ENCODE measurements at places on chromosomes 5 and 9.

GRCh38 chr9:136201609-136202453 is 3.1 kb downstream of the LHX3 start:
- no peak for DNase-seq

DNA sequence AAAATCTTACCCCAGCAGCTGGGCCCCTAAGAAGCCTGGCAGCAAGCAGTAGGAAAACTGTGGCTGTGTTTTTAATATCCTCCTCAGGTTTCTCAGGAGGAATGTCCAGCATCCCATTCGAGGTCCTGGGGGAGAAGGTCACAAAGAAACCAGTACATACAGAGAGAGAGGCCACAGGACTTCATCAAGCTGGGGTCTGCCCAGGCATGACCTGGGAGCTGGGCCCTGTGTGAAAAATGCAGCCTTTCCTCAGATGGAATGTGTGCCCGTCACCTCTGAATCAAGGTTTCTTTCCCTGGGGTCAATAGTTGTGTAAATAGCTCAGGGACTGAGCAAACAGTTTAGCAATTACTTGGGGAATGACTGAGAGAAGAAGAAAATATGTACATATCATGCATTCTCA is 33.9 kb upstream of the RAD23B start:
- no peak for DNase-seq

DNA sequence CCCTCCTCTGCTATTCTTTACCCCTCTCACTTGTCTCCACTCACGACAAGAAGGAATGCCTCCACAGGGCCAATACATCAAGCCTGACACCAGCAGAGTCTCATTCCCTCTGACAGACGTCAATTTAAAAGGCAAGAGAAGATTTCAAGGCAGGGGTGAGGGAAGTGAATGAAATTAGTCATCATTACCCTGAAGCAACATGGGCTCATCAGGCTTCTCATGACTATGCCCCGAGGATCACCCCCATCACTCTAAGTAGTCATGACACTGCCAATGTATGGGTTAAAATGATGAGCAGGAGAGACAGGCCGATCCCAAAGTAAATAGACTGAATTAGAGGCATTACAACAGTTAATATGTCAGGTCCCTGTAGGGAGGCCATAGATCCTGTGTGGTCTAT is 504.4 kb downstream of the TLE4 start:
- DNase-seq = no peak

- no peak for DNase-seq
Measured at GRCh38 chr5:107926121-107926520, 255.4 kb upstream of the EFNA5 start.

DNA sequence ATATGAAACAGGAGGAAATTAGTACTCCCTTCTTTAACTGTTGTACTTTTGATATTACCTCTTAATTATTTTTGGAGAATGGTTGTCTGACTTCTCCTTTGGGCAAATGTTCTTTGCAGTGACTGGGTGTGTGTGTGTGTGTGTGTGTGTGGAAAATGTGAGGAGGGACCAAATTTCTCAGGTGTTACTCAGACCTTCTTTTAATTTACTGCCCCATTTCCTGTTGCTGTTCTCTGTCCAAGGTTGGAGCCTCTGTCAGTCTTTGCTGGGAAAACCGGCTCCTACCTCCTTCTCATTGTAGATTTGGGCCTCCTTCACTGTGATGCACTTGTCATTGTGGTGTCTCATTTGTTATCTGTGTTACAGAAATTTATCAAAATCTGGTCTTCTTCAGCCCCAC is 68.4 kb downstream of the PBX3 start:
- peak; percentile 48 for DNase-seq

DNA sequence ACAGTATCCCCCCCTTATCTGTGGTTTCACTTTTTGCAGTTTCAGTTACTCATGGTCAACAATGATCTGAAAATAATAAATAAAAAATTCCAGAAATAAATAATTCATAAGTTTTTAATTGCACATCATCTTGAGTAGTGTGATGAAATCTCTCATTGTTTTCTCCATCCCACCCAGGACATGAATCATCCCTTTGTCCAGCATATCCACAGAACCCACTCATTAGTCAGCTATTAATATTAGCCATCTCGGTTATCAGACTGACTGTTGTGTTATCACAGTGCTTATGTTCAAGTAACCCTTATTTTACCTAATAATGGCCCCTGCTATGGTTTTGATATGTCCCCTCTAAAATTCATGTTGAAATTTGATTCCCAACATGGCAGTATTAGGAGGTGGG is 40.7 kb downstream of the FAM114A2 start:
- no peak for DNase-seq
